ENCODE measurements at places on chromosomes 2 and 18. TPM values are rescaled to one million over a fixed set of nuclear protein-coding genes. Genes with fewer than 3 reads are reported as not detected.

The HOXD8 gene
- 1.1 TPM for total RNA-seq

The KIF1A gene
- total RNA-seq: 41.8 TPM

The ZSWIM2 gene
- total RNA-seq: not detected

The TFPI gene
- 58.2 TPM for total RNA-seq

The ARHGEF33 gene
- total RNA-seq: 0.24 TPM

The UGT1A10 gene
- total RNA-seq: not detected

The KRTCAP3 gene
- total RNA-seq: 1.2 TPM

The ABCB11 gene
- 0.12 TPM for total RNA-seq

The REG1B gene
- total RNA-seq: not detected

The CYP27A1 gene
- 23.4 TPM for total RNA-seq

The C2orf81 gene
- 1.0 TPM for total RNA-seq

The PRSS56 gene
- total RNA-seq: 0.20 TPM

The ALK gene
- 0.16 TPM for total RNA-seq

The OSBPL6 gene
- 4.8 TPM for total RNA-seq

The KIF3C gene
- 3.5 TPM for total RNA-seq

The INO80D gene
- total RNA-seq: 12.9 TPM

The MEP1B gene
- total RNA-seq: not detected

The CIB4 gene
- not detected for total RNA-seq

The ADRA2B gene
- total RNA-seq: 1.4 TPM

The CSRNP3 gene
- 1.3 TPM for total RNA-seq

The RAB27B gene
- total RNA-seq: 0.11 TPM

The CRYGD gene
- total RNA-seq: not detected

The MYOM1 gene
- 357 TPM for total RNA-seq

The IL36B gene
- not detected for total RNA-seq

The ASB1 gene
- 32.3 TPM for total RNA-seq

The PNKD gene
- total RNA-seq: 71.4 TPM

The CRIM1 gene
- total RNA-seq: 71.3 TPM

The C2orf66 gene
- not detected for total RNA-seq

The CD207 gene
- total RNA-seq: not detected

The PCARE gene
- total RNA-seq: 0.79 TPM

The PLGLB1 gene
- 0.85 TPM for total RNA-seq

The DNAH7 gene
- total RNA-seq: 0.52 TPM

The CHST9 gene
- total RNA-seq: 1.3 TPM

The CCL20 gene
- not detected for total RNA-seq

The HK2 gene
- total RNA-seq: 8.1 TPM

The AMER3 gene
- total RNA-seq: not detected

The HOXD11 gene
- not detected for total RNA-seq

The PSMA8 gene
- not detected for total RNA-seq

The SETBP1 gene
- total RNA-seq: 7.8 TPM

The IL1R1 gene
- 28.7 TPM for total RNA-seq

The COLEC11 gene
- 27.8 TPM for total RNA-seq

The FAM210A gene
- total RNA-seq: 40.8 TPM

The BBS5 gene
- 4.2 TPM for total RNA-seq

The TSPYL6 gene
- not detected for total RNA-seq

The IL36RN gene
- total RNA-seq: not detected

The SCYGR4 gene
- not detected for total RNA-seq

The DYNC2LI1 gene
- total RNA-seq: 10.9 TPM

The MYO5B gene
- total RNA-seq: 10.2 TPM

Measured in right atrium auricular region (tissue), 2 donors.